ENCODE measurements at places on chromosomes 11 and 22. TPM values are rescaled to one million over a fixed set of nuclear protein-coding genes. Genes with fewer than 3 reads are reported as not detected.
A peak's percentile ranks its signal among the peaks of the same experiment; 100 is the strongest.

GRCh38 chr11:22730319-22730718 lies 63.9 kb downstream of the GAS2 start:
- no peaks in the 10 kb centered on the region for H3K36me3 ChIP-seq
- DNase-seq = no peak
- H3K27ac ChIP-seq = no peak overlapping the region
- no peaks in the 10 kb centered on the region for H3K4me1 ChIP-seq

DNA sequence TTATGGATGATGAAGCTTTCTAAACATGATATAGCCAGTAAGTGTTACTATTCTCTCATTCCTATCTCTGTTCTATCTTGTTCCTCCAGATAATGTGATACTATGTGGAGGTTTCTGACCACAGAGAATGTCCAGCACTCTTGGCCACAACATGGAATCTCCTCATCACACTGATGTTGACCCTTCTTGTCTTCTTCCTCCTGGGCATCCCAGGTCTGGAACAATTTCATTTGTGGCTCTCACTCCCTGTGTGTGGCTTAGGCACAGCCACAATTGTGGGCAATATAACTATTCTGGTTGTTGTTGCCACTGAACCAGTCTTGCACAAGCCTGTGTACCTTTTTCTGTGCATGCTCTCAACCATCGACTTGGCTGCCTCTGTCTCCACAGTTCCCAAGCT lies 9.9 kb upstream of the OR56B1 start:
- H3K36me3 ChIP-seq = no peaks in the 10 kb centered on the region
- H3K4me1 ChIP-seq = no peaks in the 10 kb centered on the region

DNA sequence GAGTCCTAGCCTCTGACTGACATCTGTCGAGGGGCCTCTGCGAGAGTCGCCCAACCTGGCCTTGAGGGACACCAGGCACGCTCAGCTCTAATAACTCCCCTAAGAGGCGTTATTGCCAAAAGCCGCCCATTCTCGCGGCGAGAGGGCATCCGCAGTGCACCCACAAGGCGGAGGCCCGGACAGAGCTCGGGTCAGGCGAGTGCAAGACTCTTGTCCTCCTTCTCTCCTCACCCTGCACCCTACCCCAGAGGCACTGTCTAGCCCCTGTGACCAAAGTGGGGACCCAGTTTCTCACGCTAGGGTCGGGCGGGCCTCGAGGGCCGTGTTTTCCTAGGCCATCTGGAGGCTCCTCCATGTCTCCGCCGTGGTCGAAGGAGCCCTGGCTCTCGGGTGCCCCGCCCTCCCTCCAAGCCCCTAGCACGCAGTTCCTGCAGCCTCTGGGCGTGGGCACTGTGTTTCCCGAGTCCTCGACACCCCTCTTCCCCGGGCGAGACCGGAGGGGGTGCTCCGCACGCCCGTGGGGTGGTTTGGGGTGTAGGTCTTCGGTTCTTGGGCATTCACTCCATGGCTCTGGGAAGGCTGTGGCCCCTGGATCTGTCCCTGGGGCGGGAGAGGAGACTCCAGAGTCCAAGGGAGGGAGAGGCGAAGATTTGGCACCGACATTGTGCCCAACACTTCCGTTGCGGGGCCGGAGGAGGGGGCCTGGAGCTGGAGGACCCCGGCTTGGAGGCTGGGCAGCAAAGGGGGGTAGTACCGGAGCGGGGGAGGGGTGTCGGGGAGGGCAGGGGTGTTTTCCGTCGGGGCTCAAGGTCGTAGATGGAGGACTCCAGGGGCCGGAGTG lies 1.0 kb downstream of the CHRM4 start:
- peaks cover 19% of the 10 kb centered on the region for H3K27me3 ChIP-seq
- no peaks in the 10 kb centered on the region for H3K36me3 ChIP-seq
- H3K4me3 ChIP-seq = peak overlapping the region; percentile 51
- peak; percentile 77 for DNase-seq
- no peak overlapping the region for H3K27ac ChIP-seq

- no peaks in the 10 kb centered on the region for H3K4me1 ChIP-seq
- DNase-seq = no peak
- H3K36me3 ChIP-seq = no peaks in the 10 kb centered on the region
- H3K27ac ChIP-seq = no peak overlapping the region
- no peak overlapping the region for H3K4me3 ChIP-seq
- H3K27me3 ChIP-seq = no peaks in the 10 kb centered on the region
These were observed 543.2 kb upstream of the CCDC179 start for GRCh38 chr11:23403210-23404185.

Gene CSNK2A3
- total RNA-seq = 0.69 TPM

Gene PLAAT2
- 0.61 TPM for total RNA-seq

Gene SLC29A2
- 32.4 TPM for total RNA-seq

- no peaks in the 10 kb centered on the region for H3K36me3 ChIP-seq
- DNase-seq = no peak
- H3K27ac ChIP-seq = no peak overlapping the region
- no peak overlapping the region for H3K4me3 ChIP-seq
- H3K27me3 ChIP-seq = no peaks in the 10 kb centered on the region
These were observed 194.7 kb downstream of the KIRREL3 start for GRCh38 chr11:126805870-126806269.

GRCh38 chr11:35308157-35308556 lies 111.2 kb downstream of the SLC1A2 start:
- H3K27ac ChIP-seq = no peak overlapping the region
- H3K4me1 ChIP-seq = no peaks in the 10 kb centered on the region
- H3K36me3 ChIP-seq = no peaks in the 10 kb centered on the region

DNA sequence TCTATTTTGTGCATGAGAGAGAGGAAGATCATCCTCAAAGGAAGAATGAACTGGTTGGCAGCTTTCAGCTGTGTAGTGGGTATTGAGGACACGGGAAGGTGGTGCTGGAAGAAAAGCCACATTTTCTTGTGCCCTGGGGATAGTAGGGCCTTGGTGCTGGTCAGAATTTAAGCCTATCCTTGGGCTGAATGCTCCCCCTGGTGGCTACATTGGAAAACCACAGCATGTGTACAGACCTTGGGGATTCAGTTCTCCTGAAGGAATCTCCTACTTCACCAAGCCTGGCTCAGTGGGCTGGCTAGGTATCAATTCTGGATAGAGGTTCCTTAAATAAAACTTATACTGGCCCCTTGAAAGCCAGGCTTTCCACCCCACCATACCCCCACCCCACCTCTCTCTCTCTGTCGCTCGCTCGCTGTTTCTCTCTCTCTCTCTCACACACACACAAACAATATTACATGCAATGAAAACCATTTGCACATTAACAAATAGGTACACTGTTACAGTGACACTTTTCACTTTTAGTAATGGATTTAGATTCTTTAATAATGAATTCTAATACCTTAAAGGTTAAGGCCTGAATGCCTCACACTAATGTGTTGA lies 2.8 kb upstream of the OR51M1 start:
- no peaks in the 10 kb centered on the region for H3K27me3 ChIP-seq
- DNase-seq = peak; percentile 70
- H3K4me1 ChIP-seq = no peaks in the 10 kb centered on the region
- H3K36me3 ChIP-seq = no peaks in the 10 kb centered on the region

Gene PGA5
- 0.67 TPM for total RNA-seq

Gene C11orf86
- 1.2 TPM for total RNA-seq

DNA sequence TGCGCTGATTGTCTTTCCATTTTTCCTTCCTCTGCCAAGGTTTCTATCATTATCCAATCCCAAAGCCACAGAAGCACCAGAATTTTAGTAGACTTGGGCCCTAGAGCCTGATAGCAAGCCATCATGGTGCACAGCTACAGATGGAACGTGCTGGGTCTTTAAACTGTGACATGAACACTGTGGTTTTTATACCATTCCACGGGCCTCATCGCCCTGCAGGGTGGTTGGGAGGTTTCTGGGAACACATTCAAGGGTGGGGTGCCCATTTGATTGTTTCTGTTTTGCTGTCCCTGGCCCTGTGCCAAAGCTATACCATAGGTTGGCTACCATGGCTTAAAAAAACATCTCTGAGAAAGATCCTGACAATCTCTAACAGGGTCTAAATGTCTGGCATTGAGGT lies 151.9 kb downstream of the CACNA1I start:
- no peaks in the 10 kb centered on the region for H3K4me1 ChIP-seq
- H3K36me3 ChIP-seq = no peaks in the 10 kb centered on the region
- H3K4me3 ChIP-seq = no peak overlapping the region
- DNase-seq = no peak
- H3K27me3 ChIP-seq = no peaks in the 10 kb centered on the region

Gene IGLL1
- total RNA-seq = not detected

GRCh38 chr11:12809864-12810567 lies 135.8 kb downstream of the TEAD1 start:
- H3K4me3 ChIP-seq = no peak overlapping the region
- DNase-seq = no peak
- peaks cover 18% of the 10 kb centered on the region for H3K4me1 ChIP-seq
- H3K27me3 ChIP-seq = no peaks in the 10 kb centered on the region

- H3K27me3 ChIP-seq = no peaks in the 10 kb centered on the region
- no peak for DNase-seq
- H3K27ac ChIP-seq = no peak overlapping the region
These were observed 14.5 kb upstream of the BBOX1 start for GRCh38 chr11:27025957-27026733.

DNA sequence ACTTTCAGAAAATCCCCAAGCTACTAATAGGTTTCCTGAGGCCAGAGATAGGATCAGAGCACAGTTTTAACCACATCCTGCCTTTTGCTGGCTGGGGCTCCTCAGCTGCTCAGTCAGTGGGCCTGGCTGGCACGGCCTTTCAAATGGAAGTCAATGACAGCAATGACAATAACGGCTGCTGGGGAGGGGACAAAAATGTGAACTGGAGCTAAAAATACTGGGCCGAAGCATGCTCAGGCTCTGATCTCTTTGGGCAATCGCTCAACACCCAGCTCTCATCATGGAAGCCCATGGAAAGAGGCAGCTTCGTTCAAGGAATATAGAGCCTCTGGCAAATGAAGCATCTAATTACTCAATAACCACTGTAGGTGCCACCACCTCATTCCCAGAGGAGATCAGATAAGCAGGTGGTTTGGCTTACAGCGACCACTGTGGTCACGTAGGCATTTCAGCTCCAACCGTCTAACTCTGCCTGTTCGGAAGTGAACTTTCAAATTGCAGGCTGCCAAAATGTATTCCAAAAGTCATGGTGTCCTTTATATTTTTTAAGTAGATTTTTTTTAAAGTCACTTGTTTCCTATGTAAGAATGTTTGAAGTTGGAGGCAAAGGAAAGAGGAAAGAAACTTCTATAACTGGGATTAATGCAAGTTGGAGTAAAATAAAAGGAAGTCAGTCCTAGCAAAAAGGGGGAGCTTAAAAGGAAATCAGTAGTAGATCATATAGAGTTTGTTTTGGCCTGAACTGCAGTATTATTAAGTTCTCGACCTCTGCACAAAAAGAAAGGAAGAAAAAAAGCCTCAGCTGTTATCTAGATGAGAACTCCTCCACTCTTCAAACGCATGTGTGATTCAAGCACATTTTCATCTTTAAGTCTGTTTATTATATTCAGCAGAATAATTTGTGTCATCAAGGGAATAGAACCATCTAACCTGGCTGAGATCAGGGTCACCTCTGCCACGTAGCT lies 14.1 kb downstream of the WT1 start:
- H3K36me3 ChIP-seq = no peaks in the 10 kb centered on the region
- no peak for DNase-seq
- H3K4me3 ChIP-seq = no peak overlapping the region
- peaks cover 7% of the 10 kb centered on the region for H3K27me3 ChIP-seq
- no peak overlapping the region for H3K27ac ChIP-seq

Gene GAB4
- total RNA-seq = 0.94 TPM

- no peaks in the 10 kb centered on the region for H3K4me1 ChIP-seq
- H3K27ac ChIP-seq = no peak overlapping the region
- H3K36me3 ChIP-seq = no peaks in the 10 kb centered on the region
- peak; percentile 89 for DNase-seq
- no peak overlapping the region for H3K4me3 ChIP-seq
- H3K27me3 ChIP-seq = no peaks in the 10 kb centered on the region
These were observed 22.0 kb downstream of the RHBDD3 start for GRCh38 chr22:29245626-29246385.

DNA sequence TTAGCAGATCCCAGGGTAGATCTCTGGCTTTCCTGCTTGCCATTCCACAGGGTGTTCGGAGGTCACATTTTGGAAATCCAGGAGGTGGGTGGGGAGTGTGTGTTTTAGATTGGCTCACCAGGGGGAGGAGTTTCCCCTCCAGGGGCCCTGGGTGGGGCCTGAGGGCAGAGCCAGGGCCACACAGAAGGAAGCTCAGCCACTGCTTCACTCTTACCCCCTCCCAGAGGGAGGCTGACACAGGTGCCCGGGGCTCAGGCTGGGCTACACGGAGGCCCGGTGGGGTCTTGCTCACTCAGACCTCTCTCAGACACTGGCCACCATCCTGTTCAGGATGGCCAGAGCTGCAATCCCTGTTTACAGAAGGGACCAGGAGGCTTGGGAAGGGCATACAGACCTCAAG lies 2.5 kb downstream of the WNT7B start:
- DNase-seq = no peak
- no peak overlapping the region for H3K27ac ChIP-seq
- H3K36me3 ChIP-seq = peaks cover 24% of the 10 kb centered on the region
- H3K27me3 ChIP-seq = peaks cover 98% of the 10 kb centered on the region

Gene MGAT3
- 9.2 TPM for total RNA-seq

DNA sequence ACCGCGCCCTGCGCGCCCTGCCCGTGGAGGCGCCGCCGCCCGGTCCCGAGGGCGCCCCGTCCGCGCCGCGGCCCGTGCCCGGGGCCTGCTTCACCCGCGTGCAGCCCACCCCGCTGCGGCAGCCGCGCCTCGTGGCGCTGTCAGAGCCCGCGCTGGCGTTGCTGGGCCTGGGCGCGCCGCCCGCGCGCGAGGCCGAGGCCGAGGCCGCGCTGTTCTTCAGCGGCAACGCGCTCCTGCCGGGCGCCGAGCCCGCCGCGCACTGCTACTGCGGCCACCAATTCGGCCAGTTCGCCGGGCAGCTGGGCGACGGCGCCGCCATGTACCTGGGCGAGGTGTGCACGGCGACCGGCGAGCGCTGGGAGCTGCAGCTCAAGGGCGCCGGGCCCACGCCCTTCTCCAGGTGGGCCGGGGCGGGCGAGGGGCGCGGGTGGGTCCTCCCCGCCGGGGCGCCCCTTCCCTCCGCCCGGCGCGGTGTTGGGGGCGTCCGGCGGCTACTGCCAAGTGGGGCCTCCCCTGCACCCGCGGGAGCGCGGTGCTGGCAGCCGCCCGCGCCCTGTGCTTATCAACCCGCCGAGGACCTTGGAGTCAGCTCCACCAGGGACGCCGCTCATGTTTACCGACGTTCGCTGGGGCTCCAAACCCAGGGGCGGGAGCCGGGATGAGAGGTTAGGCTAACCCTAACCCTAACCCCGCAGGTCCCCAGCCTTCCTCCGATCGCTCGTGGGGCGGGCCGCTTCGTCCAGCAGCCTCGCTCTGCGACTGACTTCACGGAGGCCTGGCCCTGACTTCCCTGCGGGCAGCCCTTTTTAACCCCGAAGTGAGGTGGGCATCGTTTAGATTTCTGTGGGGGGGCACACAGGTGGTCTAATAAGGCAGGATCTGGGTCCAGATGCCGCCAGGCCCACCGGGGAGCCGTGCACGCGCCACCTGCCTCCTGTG lies 649 bp downstream of the SELENOO start:
- H3K36me3 ChIP-seq = peaks cover 3% of the 10 kb centered on the region
- H3K4me1 ChIP-seq = no peaks in the 10 kb centered on the region
- H3K27me3 ChIP-seq = no peaks in the 10 kb centered on the region
- no peak for DNase-seq
- H3K27ac ChIP-seq = no peak overlapping the region
